Osteocyte (in vitro differentiated cells): ENCODE measurements at places on chromosomes 5 and 9.

DNA sequence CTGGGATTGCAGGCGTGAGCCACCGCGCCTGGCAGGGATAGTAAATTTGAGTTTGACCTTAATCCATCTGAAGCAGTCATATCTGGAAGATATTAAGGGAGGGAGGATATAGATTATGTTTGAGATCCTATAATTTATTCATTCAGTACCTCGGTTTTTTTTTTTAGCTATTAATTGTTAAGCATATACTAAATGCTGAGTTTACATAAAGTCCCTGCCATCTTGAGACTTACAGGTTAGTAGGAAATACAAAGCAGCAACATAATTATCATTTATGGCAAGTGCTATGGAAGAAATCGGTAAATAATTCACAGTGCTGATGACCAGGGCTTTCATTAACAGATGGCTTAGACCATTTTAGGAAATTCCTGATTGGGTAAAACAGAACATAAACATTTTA lies 66.5 kb upstream of the FCHO2 start:
- no peak for DNase-seq

DNA sequence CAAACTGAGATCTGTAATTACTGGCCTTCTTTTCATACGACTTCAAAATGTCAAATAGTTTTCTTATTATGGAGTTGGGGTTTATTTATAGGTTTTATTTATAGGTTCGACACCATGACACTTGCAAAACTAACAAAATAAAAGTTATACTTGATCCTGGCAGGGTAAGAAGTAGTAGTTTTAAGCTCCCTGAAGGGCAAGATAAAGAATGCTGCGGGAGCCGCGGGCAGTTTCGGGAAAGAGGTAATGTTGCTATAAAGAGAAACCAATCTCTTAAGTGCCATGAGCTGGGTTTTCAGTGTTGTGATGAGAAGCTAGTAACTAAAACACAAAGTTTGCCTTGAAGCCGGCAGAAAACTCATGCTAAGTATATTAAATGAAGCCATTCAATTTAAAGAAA lies 24.8 kb downstream of the PTPN3 start:
- DNase-seq, result no peak

GRCh38 chr5:153879596-153879995 lies 159.1 kb downstream of the FAM114A2 start:
- no peak for DNase-seq

DNA sequence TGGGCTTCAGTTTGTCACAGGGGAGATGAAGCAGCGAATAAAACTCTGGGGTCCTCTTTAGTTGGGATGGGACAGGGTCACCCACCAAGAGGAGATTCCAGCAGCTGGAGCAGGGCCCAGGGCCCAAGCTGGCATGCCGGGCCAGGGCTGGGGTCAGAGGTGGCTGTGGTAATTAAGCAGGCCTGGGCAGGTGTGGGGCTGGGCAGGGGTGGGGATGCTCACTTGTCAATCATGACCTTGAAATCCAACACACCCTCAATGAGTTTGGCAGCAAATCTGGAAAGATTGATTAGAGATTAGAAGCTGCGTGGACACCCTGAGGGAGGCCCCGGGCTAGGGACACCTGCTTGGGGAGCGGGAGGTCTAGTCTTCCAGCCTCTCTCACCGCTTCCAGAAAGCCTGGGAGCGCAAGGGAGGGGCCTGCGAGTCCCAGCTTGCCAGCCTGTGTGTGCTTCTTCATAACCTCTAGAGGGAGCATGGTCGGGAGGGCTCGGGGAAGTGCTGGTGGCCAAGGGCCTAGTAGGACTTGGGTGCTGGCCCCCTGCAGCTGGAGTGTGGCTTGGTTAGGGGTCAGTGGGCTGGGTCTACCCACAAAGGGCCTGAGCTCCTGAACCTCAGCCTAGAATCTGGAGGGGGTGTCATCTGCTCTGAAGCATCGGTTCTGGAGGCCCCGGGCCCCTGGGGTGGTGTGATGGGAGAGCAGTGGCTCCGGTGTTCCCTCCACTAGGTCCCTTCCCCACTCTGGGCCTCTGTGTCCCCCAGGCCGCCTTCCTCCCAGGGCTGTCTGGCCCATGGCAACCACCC lies 7.6 kb downstream of the CRAT start:
- no peak for DNase-seq

GRCh38 chr9:99808454-99808853 lies 13.2 kb upstream of the NR4A3 start:
- no peak for DNase-seq

- no peak for DNase-seq
These were observed 57.6 kb downstream of the KIF24 start for GRCh38 chr9:34271265-34272006.

DNA sequence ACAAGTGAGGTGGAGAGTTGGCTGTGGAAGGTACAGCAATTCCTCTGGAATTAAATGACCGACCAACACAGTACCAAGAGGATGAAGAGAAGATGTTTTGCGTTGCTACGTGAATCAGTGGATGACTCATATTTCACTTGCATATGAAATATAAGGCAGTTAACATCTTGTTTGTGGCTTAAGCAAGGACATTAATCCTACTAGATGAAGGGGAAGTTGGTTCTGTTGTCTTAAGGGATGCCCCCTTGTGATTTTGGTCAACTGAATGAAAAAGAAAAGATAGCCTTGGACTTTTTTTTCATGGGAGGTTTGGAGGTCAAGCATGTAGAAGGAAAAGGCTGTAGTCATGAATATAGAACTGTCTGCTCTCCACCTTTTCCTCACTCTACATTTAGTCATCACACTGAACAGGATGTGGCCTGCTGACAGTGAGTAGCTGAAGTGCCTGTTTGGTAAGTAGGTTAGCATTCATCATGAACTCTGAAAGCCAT lies 33.9 kb downstream of the VLDLR start:
- no peak for DNase-seq

- DNase-seq, result no peak
These were observed 467.3 kb downstream of the DNAH5 start for GRCh38 chr5:13477118-13477737.

- DNase-seq, result no peak
These were observed 114.0 kb downstream of the LHX2 start for GRCh38 chr9:124125651-124125977.

DNA sequence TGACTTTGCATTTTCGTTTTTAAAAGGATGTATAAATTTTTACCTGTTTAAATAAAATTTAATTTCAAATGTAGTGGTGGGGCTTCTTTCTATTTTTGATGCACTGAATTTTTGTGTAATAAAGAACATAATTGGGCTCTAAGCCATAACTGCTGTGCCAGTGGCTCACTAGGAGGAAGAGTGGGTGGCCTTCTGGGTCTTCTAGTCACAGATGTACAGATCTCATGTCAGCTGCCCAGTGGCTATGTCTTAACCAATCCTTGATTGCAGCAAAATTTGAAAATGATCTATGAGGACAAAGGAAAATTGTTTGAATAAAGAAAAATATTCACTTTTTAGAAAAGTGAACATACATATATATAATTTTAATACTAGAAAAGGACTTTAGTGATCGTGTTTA lies 5.4 kb downstream of the CTSL start:
- no peak for DNase-seq

GRCh38 chr5:151686674-151687407 lies at the start of gene SPARC:
Gene SPARC (minus strand): TSS chr5:151686915. CDS start chr5:151676188, 10,727 bp downstream.
- peak; percentile 93 for DNase-seq

- DNase-seq, result no peak
These were observed 77.0 kb upstream of the TMC1 start for GRCh38 chr9:72444435-72444834.

GRCh38 chr9:2195211-2195610 lies 180.1 kb downstream of the SMARCA2 start:
- DNase-seq, result no peak

DNA sequence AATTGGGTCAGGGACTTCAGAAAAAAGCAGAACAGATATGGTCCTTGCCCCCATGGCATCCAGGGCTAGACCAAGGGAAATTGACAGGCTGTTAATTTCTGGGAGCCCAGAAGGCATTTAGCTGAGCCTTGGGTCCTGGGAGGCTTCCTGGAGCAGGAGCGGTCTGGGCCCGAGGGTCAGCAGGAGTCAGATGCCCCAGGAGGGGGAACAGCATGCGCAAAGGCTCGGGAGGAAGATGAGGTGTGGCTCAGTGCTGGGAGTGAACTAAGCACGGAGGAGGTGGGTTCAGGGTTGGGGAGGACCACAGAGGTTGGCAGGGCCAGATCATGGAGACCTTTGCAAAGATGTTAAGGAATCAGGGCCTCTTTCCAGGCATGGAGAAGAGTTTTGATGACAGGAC lies 48.2 kb upstream of the NEURL1B start:
- DNase-seq, result no peak

- no peak for DNase-seq
These were observed 84.4 kb downstream of the HTR4 start for GRCh38 chr5:148569948-148570347.

DNA sequence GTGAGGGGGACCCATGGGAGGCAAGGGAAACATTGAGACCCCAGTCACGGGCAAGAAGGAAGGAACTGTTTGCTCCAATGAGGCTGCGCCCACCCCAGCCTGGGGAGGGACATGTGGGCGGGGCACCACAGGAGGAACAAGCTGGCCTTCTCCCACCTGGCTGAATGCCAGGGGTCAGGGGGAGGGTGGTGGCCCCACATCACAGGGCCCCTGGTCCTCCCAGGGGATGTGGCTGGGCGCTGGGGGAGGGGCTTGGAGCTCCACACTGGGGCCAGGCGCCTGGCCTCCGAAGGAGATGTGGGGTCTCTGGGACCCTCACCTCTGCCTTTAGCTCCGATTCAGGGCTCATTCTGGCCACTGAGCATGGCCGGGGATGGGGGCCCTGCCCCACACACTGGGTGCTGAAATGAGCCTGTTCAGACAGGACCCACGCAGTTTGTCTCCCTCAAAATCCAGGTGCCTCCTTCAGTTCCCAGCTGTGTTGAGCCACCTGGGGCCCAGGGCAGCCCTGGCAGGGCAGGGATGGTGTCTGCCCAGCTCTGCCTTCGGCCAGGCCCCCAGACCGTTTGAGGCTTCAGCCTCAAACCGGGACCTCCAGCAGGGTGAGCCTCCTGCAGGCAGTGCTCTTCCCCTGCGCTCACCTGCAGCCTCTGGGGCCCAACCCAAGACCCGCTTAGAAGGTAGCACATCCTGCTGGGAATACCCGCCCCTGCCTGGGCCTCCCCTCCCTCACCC lies 33.2 kb upstream of the NOTCH1 start:
- DNase-seq, result no peak

DNA sequence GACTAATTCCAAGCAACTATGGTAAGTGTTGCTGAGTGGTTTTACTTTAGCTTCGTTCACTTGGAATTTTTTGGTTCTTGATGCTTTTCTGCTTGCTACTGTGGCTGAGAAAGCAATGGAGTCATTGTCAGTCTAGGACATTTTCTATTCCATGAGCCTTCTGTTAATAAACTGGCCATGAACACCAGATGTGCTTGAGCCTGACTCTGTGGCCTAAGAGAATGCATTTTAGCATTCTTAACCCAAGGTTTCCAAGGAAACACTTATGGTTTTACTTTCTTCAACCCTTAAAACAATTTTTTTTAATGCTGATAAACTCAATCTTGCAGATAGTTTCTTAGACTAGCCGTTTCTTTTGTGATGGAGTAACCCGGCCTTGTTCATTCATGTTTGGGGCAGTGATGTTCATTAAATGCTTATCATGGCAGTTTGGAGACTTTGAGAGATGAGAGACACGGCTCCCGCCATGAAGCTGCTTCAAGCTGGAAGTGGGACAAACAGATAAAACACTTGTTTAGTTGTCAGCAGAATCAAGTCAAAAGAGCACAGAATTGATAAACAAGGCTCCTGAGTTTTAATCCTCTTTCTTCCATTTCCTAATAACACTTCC lies 42.4 kb downstream of the OSTF1 start:
- DNase-seq, result no peak

- no peak for DNase-seq
These were observed 24.3 kb downstream of the SPAAR start for GRCh38 chr9:35933550-35934067.

- DNase-seq, result no peak
These were observed 527.8 kb downstream of the AGTPBP1 start for GRCh38 chr9:85213650-85214607.

GRCh38 chr9:130195638-130196037 lies 23.4 kb downstream of the NCS1 start:
- no peak for DNase-seq

DNA sequence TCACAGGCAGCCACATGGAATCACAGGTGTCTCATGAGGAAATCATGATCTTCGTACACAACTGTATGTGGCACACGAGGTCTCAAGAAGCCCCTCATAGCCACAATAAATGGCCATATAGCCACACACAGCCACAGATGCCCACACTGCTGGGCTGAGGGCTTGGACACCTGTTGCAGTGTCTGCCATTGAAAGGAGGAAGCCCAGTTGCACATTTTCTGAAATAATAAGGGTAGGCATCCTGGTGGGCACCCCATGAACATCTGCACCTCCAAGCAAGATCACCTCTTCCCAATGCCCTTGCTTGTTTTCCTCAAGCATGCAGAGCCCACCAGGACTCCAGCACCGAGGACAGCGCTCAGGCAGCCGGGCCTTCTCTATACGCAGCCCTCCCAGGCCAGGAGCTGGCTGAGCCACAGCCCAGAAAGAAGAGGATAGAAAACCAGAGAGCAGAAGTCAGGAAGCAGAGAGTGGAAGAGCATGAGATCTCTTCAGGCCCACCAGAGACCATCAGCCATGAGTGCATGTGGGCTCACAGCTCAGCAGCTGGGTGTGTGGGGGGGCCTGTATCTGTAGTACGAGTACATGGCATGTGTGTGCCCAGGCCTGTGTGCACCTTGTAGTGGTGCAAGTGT lies 1.0 kb upstream of the ACSL6 start:
- peak; percentile 91 for DNase-seq

DNA sequence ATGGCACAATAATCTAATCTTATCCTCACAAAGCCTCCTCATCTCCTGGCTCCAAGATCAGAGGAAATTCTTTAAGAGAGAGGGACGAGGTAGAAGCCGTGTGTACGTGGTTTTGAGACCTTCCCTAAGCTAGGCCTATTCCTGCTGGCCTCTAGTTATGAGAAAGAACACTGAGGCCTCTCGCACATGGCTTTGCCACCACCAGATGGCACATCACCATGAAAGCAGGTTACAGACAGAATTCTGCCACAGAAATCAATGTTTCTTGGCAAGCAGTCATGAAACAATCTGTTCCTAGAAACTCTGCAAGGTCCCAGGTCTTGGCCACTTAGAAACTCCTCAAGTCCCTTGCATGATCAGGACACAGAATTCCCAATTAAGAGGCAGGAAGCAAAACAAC lies 268.2 kb upstream of the TAS2R1 start:
- DNase-seq, result peak; percentile 64

DNA sequence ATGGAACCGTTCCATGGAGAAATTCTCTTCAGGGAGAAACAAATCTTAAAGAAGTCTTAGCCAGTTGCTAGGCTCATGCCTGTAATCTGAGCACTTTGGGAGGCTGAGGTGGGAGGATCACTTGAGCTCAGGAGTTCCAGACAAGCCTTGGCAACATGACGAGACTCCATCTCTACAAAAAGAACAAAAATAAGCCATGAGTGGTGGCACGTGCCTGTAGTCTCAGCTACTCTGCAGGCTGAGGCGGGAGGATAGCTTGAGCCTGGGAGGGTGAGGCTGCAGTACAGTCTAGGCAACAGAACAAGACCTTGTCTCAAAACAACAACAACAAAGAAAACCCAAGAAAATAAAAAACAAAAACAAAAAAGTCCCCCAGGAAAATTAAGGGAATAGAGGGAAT lies 8.2 kb downstream of the HSPB3 start:
- DNase-seq, result no peak

DNA sequence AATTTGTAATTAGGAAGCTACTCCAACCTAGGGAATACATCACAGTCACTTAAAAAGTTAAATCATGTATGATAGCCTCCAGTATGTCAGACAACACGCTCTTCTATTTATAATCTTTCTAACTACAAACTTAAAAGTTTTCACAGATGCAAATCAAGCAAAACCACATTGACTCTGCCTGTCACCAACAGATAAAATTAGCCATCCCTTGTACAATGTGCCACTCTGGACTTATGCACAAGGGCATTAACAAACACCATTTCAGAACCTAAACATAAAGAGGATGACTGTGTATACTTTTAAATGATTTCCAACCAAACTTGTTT lies 14.7 kb downstream of the ERP44 start:
- DNase-seq, result no peak
